ENCODE measurements at places on chromosomes 11 and 22.

DNA sequence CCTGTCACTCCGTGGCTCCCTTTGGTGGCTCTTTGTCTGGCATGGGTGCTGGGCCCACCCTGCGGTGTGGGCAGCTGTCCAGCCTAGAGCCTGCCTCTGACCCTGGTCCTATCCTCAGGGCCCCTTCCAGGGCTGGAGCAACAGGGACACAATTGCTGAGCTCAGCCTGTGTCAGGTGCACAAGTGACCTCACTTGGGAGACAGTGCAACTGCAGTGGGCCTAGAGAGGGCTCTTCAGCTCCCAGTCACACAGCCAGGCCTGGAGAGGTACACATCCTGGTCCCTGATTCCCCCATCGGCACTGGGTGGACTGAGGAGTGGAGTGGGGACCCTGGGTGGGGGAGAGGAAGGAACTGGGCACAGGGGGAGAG lies 43.9 kb downstream of the RTN4R start:
- no peak for DNase-seq

GRCh38 chr22:43827926-43828724 lies 16.0 kb upstream of the EFCAB6 start:
- DNase-seq = no peak

DNA sequence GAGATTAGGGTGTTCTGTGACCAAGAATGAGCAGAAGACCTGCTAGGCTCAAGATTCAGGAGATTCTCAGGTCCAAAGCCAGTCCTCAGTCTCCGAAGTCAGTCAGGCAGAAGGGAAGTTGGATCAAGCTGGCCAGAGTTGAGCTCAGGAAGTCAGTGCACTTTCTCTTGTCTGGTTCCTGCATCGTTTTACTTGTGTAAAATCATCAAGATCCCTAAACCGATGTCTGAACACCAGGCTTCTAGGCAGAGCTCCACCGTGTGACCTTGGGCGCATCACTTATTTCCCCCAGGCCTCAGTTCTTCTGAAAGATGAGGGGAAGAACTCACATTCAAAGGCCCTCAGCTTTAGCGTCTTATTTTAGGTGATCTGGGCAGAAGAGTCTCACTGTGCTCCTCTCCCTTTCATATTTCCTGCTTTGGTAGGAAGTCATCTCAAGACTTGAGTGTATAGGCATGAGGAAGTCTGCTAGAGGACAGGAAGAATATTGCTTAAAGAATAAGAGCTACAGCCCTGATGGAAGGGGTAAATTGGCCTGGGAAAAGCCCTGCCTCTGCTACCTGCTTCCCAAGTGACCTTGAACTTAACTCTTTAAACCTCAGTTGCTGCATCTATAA lies 20.2 kb downstream of the NF2 start:
- no peak for DNase-seq

- no peak for DNase-seq
These were observed 335.7 kb upstream of the PLET1 start for GRCh38 chr11:112596324-112596723.

DNA sequence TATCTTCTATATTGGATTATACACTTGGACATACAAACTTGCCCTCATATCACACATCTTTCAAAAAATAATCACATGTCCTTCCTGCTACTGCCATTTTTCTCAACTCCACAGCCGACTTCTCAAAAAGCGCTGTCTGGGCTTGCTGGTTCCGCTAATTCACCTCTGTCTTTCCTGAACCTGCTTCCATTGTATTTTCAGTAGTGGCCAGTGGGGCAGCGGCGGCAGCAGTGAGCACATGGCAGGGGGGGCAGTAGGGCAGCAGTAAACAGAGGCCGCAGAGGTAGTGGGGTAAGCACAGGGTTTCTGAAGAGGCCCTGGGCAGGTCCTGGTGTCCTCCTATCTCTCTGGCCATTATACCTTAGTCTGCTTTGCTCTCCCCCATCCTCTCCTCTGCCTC lies 126.3 kb downstream of the RRAS2 start:
- no peak for DNase-seq

GRCh38 chr11:19380375-19380774 lies 139.6 kb upstream of the E2F8 start:
- DNase-seq = no peak

- no peak for DNase-seq
These were observed 7.4 kb downstream of the OR4C6 start for GRCh38 chr11:55669376-55669775.

DNA sequence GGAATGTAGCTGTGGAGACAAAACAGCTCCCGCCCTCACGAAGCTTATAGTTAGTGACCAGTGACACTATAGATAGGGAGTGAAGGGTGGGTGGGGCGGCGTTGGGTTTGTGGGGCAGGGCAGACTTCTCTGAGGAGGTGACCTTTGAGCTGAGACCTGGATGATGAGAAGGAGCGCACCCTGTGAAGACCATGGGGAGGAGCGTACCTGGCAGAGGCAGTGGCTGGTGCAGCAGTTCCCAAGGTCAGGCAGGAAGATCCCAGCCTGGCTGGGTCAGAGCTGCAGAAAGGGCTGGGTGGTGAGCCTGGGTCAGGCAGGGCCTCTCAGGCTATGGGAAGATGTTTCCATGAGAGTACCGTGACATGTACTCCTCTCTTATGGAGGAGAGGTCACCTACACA lies 135.0 kb upstream of the RCN1 start:
- no peak for DNase-seq

All from GDM1 (cell line).